T-helper 2 cell treated with Interferon-gamma antibody and Interleukin-4, amounts not matched to agents 100 ng/mL and 5 ng/mL, for 36 hours (primary cell): ENCODE measurements at places on chromosomes 16 and 17. TPM values are rescaled to one million over a fixed set of nuclear protein-coding genes. Genes with fewer than 3 reads are reported as not detected.

TMEM186 gene
- total RNA-seq, result 10.0 and 11.8 TPM in 2 replicates

MMP15 gene
- 0.95 and 1.2 TPM in 2 replicates for total RNA-seq

NTN3 gene
- not detected in 2 replicates for total RNA-seq

CASKIN1 gene
- 0.16 and 0.20 TPM in 2 replicates for total RNA-seq

KLHL36 gene
- total RNA-seq, result 37.2 and 37.9 TPM in 2 replicates

SETD1A gene
- 29.7 and 30.2 TPM in 2 replicates for total RNA-seq
